ENCODE measurements at places on chromosomes 6 and 20. TPM values are rescaled to one million over a fixed set of nuclear protein-coding genes. Genes with fewer than 3 reads are reported as not detected.

Gene SGK2
- 0.43 TPM for total RNA-seq

Gene ZNF391
- total RNA-seq, result 0.26 TPM

Gene NT5E
- total RNA-seq, result 72.6 TPM

Gene DEF6
- 0.33 TPM for total RNA-seq

Gene ZNF318
- 5.4 TPM for total RNA-seq

All from dermis lymphatic vessel endothelial cell (primary cell).